ENCODE measurements at places on chromosomes 2 and 18.
A peak's percentile ranks its signal among the peaks of the same experiment; 100 is the strongest.

- DNase-seq, result peak; percentile 70
These were observed 227.0 kb upstream of the SMAD7 start for GRCh38 chr18:49177812-49178211.

- DNase-seq, result no peak
These were observed 377.4 kb downstream of the ALK start for GRCh38 chr2:29544031-29544430.

- DNase-seq, result no peak
These were observed 53.8 kb downstream of the SMCHD1 start for GRCh38 chr18:2709316-2709715.

- no peak for DNase-seq
These were observed 453.8 kb upstream of the MC4R start for GRCh38 chr18:60826346-60826745.

DNA sequence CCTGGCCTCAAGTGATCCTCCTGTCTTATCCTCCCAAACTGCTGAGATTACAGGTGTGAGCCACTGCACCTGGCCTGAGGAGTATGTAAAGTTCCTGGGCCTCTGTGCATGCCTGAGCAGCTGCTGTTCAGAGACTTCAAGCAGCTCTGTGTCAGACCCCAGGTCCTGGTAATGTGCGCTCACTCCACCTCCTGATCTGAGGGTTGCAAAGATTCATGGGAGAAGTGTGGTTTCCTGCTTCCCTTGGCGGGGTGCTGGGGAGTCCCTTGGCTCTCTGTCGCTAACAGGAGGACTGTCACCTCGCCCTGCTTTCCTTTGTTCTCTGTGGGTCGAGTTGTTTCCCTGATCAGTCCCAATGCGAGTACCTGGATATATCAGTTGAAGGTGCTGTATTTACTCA is 8.6 kb upstream of the IL36A start:
- DNase-seq, result no peak

DNA sequence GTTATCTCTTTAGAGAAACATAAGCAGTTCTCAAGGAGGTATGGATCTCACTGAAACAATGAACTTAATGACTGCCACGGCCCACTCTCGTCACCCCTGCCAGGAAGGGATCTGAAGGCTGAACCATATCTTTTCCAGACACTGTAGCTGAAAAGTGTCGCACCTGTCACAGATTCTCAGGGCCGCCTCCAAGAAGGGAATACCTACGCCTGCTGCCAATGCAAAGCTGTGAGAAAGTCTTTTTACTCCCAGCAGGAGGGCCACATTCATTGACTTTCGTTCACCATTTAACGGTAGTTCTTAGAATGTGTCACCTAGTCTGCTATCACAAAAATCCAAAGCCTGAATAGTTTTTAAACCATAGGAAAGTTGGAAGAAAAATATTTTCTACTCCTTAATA is 66.7 kb upstream of the SH3BP4 start:
- DNase-seq, result no peak

Data from RPMI7951 (cell line).